Epithelial cell of esophagus (primary cell): ENCODE measurements at places on chromosomes 7 and 10.
A peak's percentile ranks its signal among the peaks of the same experiment; 100 is the strongest.

- DNase-seq = no peak
These were observed 6.8 kb downstream of the PON1 start for GRCh38 chr7:95317546-95317945.

DNA sequence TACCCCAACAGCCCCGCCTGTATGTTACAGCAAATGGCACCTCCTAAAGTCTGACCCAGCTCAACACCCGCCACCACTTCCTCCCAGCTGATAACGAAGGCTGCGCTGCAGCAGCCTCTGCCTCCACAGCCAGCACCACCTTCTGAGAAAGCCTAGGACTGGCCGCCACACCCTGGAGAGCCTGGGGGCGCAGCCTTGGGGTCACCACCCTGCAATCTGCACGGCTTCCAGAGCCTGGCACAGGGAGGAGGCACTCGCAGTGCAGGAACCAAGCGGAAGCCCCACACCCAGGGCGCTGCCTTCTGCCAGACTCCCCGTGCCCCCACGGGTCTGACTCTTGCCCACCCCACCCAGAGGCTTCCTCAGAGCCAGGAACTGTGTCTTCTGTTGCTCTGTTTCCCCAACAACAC, 112.5 kb downstream of the MAD1L1 start:
- DNase-seq = no peak

GRCh38 chr7:29102558-29103151, 43.7 kb downstream of the CPVL start:
- peak; percentile 57 for DNase-seq

DNA sequence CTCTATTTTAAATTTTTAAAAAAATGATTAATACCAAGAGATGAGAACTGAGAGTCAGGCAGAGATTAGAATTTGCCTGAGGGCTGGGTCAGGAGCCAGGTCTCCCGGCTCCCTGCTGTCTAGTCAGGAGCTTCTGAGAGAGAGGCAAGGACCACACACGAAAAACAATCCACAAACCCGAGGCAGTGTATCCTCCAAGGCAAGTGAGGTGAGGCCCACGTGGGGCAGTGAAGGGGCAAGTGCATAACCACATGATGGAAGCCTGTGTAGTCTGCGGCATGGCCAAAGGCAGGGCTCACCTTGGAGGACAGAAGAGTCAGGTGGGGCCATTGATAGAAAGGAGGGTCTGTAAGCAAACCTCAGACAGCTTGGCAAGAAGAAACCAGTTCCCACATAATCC, 541.2 kb upstream of the FOXK1 start:
- no peak for DNase-seq

DNA sequence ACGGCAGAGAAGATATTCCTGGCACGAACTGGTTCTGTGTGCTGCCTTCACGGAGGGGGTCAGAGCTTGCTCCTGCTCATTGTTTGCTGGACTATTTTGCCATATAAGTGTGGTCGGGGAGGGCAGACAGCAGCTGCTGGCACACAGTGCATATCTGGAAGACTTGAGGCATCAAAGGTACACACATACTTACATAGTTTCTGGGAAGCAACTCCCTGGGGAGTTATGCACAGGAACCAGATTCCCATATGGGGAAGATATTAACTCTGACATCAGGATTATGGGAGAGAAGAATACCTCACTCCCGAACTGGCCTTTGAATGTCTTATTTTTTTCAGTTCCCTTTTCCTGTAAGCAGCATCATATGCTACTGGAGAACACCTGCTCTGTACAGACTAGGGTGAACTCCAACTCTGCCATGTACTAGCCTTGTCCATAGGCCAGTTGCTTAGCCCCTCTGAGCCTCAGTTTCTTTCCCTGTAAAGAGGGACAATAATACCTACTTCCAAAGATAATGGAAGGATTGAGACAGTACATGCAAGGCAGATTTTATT, 41.5 kb downstream of the LGI1 start:
- DNase-seq = no peak
